ENCODE measurements at places on chromosomes 11 and 22.
A peak's percentile ranks its signal among the peaks of the same experiment; 100 is the strongest.

DNA sequence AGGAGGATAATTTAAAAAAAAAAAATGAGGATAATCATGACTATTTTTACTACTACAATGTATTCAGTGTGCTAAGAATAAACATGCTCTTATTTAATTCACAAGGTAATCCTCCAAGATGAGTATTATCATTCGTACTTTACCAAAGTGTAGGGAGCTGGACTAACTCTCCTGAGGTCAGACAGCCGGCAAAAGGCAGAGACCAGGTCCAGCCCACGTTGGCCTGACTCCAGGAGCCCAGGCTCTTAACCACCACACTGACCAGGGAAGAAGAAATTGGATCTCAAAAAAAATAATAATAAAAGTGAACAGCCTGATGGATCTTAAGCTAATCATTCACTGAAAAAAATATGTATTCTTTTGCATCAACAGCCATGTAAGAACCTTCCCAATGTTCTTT, 25.2 kb downstream of the PLAAT3 start:
- DNase-seq: no peak

- DNase-seq: no peak
Measured at GRCh38 chr11:69899957-69900821, 81.0 kb upstream of the FGF3 start.

- DNase-seq: no peak
Measured at GRCh38 chr11:15692739-15693138, 578.0 kb downstream of the INSC start.

DNA sequence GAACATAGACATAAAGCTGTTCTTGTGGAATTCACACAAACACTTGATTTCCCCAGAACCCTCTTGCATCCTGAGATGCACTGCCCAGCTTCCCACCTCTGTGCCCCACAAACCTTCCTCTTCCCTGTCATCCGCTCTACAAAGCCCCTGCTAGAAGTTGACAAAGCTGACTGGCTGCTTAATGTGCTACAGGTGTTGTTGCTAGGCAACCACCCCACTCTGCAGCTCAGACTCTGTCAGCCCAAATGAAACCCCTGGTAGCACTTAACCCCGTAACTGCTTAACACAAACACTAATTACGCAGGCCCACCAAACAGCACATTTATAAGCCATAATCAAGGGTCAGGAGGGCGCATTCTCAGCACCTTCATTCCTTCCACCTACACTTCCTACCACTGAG, 172.0 kb upstream of the CADM1 start:
- no peak for DNase-seq

- no peak for DNase-seq
Measured at GRCh38 chr22:18033204-18033998, 9.0 kb upstream of the MICAL3 start.

GRCh38 chr11:46339816-46340215, 7.4 kb upstream of the DGKZ start:
- DNase-seq: no peak

DNA sequence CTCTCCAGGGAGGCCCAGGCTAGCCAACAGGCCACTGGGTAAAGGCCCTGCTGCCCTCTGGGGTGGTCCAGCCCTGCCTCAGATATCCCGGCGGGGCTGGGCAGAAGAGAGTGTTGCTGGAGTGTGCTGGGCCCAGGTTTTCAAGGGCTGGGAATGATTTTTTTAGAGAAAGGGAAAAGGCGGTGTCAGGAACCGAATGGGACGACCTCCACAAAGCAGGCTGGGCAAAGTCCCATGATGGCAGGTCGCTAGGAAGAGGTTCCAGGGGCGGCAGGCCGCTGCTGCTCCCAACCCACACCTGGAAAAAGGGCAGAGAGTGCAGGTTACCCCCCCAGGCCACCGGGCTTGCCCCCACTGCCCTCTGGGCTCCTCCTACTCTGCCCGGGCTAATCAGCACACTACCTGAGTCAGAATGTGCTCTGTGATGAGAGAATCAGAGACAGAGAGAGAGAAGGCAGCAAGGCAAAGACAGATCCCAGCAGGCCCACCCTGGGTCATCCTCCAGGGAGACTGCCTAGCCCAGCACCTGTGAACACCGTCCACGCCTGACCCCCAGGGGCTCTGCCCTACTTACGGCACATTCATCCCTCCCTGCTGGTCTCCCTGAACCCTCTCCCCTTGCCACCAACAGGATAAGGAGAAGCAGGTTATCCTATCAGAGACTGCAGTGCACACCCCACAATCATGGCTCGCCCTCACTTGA, 4.6 kb downstream of the PATZ1 start:
- DNase-seq: no peak

GRCh38 chr11:67082071-67082791, 25.6 kb downstream of the RHOD start:
- DNase-seq: peak; percentile 62

- DNase-seq: peak; percentile 19
Measured at GRCh38 chr11:94281324-94281723, 23.1 kb upstream of the IZUMO1R start.

DNA sequence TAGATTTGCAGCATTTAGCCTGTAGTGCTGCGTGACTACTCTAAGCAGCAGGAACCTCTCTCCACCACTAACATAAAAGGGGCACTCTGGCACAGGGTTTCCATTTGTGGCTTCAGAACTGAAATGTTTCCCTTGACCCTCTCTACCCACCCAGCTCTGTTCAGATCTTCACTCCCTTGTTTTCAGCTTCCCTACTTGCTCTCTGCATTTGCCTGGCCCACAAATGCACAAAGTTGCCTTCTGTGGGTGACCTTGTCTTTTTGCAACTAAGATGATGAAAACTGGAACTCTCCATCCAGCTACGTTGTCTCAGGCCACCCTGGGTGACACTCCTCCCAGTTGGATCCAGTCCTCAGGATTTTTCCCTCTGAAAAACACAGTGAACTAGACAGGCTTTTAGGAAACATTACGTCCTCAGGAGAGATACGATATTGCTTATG, 19.8 kb upstream of the PSMA1 start:
- peak; percentile 29 for DNase-seq

GRCh38 chr11:86811637-86812321, 11.4 kb downstream of the PRSS23 start:
- no peak for DNase-seq

GRCh38 chr11:39341461-39341860, 2118.0 kb downstream of the LRRC4C start:
- no peak for DNase-seq

DNA sequence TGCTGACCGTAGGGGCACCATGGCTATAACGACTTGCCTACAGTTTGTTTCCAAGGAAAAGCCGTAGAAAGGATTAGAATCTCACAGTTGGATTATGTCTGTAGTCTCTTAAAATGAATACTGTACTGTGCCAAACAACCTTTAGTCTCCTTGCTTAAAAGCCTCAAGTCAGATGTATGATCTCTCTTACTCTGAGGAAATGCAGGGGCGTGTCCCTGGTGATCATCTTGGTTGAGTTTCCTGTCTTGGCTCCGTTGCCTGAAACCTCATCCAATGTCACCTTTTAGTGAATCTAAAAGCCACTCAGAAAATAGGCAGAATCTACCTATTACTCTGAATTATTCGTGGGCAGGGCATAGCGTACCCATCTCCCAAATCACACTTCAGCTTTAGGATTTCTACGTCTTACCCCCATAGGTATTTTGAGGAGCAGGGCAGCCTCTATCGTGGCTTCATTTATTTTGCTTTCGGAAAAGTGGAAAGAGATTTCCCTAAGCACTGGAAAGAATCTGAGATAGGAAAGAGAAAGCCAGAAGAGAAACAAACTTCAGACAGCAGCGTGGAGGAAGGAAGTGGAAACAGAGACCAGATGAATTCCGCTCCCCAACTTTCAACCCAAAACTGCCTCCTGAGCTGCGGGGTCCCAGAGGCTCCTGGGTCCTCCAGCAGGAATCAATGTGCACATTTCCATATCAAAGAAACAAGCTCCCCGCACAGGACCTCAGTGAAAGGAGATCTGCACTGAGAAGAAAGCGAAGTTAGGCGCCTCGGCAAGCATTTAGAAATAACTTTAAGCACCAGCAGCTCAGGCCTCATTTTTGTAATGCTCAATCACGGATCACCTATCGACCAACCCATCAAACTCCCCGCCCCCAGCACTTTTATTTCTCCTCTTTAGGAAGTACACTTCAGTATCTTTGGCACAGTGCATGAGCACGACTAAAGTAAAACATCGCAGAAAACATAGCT, 245.8 kb downstream of the ETS1 start:
- DNase-seq: peak; percentile 66

DNA sequence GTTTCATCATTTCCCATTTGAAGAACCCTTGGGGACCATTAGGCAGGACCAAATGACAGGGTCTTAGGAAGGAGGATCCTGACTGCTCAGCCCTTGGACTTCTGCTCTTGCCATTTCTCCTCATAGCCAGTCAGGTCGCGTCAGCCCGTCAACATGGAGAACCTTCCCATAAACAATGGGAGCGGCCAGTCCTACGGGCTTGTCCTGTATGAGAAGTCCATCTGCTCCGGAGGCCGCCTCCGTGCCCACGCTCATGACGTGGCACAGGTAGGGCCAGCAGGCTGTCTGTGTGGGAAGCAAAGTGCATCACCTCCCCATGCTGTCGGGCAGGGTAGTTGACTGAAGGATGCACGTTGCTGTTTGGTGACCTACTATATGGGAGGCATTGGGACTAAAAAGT, 19.6 kb upstream of the GLB1L2 start:
- no peak for DNase-seq

DNA sequence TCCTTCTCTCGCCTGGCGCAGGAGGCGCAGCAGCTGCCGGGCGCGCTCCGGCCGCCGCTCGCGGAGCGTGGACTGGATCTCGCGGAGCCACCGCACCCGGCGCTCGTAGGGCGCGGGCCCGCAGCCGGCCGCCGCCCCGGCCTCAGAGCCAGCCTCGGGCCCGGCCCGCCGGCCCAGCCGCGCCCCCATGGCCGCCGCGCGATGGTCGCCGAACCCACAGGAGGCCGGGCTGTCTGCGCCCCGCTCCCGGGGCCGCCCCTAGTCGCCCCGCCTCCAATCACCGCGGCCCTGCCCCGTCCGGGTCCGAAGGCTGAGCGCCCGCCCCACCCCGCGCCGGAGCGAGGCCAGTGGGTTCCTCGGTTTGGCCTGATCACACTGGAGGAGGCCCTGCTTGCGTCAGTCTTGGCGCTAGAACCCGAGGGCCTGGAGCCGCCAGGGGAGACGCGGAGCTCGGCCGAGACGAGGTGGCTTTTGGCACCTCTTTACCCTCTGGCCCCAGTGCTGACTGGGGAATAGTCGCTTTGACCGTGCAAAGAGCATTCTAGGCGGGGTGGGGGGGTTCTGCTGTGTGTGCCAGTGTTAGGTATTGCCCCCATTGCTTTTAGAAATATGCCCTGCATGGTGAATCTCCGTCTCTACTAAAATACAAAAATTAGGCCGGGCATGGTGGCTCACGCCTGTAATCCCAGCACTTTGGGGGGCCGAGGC, at the start of gene LRRC75B:
LRRC75B (minus strand) TSS at position 223 of the 708 bp plus-strand sequence; CDS start at position 189, 34 bp downstream.
- DNase-seq: peak; percentile 94

- no peak for DNase-seq
Measured at GRCh38 chr11:103484545-103484944, 375.3 kb downstream of the DYNC2H1 start.

- peak; percentile 75 for DNase-seq
Measured at GRCh38 chr11:19311308-19312030, 70.7 kb upstream of the E2F8 start.

DNA sequence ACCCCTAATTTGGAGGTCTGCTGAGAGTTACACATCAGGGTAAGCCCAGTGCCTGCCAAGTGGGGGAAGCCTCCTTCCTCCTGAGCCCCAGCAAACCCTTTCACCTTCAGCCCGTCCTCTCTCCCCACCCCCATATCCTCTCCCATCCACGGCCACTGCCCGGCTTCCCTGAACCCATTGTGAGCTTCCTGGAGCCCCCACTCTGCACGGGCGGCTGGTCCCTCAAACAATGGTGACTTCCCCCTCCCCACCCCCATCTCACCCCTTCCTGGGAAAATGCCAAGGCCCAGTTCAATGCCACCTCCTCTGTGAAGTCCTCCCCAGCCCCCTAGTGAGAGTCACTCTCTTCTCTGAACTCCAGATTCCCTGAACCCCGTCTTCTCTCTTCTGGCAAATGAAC, 17.9 kb downstream of the DNAL4 start:
- DNase-seq: no peak

DNA sequence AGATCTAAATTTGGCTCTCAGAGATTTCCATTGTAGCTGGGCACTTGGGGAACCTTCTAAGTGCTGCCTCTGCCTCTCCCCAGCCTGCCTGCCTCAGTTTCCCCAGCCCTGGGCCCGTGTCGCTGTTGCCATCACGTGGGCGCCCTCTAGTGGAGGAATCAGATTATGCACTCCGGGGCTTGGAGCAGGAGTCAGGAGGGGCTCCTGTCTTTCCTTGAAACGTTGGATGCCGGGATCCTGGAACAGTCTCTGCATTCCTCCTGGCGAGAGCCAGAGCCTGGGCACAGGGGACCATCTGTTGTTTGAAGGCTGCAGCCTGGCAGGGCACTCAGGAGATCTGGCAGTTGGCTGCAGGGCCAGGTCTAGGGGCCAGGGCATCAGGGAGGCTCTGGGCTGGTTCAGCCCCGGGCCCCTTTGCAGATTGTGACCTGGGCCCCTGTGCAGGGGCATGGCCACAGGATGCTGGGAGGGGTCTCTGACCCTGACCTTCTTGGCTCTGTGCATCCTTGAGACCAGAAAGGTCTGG, 71.6 kb downstream of the LRP5 start:
- DNase-seq: peak; percentile 60

DNA sequence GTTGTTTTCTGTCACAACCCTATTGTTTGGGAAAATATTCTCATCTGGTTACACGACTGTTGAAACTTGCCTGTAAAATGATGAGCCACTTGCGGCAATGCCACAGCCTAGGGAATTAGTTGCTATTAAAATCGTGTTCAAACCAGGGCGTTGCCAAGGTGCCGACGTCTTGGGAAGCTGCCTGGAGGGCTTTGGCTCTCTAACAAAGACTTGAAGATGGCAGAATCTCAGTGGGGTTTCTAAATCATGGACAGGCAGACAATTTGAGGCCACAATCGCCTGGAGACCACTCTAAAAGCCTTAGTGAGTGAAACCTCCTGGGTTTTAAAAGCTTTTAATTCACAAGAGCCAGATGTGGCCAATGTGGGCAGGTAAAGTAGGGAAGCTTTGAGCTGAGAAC, 117.2 kb upstream of the BMAL1 start:
- no peak for DNase-seq

DNA sequence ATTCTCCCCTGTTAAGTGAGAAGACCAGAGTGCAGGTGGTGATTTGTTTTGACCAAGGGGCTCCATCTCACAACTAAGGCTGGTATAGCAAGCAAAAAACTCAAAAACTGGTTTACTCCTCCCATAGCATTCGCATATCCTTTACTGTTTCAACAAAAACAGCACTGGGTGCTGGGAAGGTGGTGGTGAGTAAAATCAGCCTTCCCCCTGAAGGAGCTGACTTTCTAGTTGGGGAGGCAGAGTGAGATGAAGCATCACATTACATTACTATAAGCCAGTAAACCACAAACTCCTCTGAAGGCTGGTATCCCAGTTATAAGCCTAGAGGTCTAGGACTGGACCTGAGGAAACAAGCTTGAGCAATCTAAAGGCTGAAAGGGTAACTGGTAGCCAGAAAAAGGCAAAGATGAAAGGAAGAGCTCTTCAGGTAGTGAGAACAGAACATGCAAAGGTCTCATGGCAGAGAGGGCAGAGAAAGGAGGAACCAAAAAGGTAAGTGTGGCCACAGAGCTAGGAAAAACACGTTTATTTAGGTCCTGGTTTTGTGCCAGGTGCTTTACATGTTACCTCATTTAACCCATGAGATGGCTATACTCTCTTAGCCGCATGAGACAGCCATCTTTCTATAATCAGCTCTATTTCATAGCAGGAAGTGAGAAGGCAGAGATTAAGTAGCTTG, 22.3 kb downstream of the TMEM123 start:
- no peak for DNase-seq

GRCh38 chr22:32175683-32176644, 16.9 kb upstream of the C22orf42 start:
- DNase-seq: no peak

Measured in hematopoietic multipotent progenitor cell treated with erythropoietin and hydrocortisone succinate and interleukin-3 and kit ligand, for 4 days (in vitro differentiated cells).